EL (cell line): ENCODE measurements at places on chromosomes 7 and 10.

- DNase-seq: peak; percentile 54
Measured at GRCh38 chr7:113285411-113285810, 167.1 kb upstream of the SMIM30 start.

GRCh38 chr7:106074257-106074656 lies 37.9 kb downstream of the SYPL1 start:
- no peak for DNase-seq

DNA sequence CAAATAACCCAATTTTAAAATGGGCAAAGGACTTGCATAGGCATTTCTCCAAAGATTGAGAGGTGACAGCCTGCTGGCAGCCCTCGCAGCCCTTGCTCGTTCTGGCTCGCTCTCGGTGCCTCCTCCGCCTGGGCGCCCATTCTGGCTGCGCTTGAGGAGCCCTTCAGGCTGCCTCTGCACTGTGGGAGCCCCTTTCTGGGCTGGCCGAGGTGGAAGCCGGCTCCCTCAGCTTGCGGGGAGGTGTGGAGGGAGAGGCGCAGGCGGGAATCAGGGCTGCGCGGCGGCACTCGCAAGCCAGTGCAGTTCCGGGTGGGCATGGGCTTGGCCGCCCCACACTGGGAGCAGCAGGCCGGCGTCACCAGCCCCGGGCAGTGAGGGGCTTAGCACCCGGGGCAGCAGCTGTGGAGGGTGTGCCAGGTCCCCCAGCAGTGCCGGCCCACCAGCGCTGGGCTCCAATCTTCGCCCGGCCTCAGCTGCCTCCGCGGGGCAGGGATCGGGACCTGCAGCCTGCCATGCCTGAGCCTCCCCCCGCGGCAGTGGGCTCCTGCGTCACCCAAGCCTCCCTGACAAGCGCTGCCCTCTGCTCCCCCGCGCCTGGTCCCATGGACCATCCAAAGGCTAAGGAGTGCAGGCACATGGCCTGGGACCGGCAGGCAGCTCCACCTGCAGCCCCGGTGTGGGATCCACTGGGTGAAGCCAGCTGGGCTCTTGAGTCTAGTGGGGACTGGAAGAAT lies 54.0 kb upstream of the GALNT17 start:
- no peak for DNase-seq

DNA sequence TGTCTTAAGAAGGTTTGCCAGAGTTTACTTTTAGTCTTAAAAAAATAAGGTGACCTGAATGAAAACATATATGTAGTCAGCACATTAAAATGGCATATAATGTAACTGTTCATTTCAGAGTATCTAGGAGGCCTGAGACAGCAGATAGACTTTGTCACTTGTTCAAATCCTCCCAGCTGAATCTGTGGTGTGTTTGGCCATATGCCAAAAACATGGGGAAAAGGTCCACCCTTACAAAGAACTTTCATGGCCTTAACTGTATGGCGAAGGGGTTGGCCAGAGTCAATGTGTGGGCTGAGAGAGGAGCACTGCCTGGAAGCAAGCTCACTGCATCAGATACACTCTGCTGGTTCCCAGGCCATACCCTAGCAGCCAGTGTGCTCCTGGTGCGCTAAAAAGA lies 113.7 kb downstream of the ALOX5 start:
- no peak for DNase-seq

DNA sequence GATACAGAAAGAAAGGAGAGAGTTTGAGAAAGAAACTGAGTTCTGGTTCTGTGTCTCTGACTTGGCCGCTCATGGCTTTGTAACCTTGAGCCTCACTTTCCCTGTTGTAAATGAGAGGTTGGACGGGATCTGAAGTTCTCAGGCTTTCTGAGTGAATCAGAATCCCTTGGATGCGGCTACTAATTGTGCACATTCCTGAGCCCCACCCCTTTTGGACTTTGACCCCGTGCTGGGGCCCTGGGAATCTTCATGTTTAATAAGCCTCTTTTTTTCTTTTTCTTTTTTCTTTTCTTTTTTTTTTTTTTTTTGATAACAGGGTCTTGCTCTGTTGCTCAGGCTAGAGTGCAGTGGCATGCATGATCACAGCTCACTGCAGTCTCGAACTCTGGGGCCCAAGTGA lies 26.9 kb downstream of the SLC25A28 start:
- no peak for DNase-seq

- DNase-seq: peak; percentile 69
Measured at GRCh38 chr7:149245244-149245643, 5.8 kb downstream of the ZNF212 start.

DNA sequence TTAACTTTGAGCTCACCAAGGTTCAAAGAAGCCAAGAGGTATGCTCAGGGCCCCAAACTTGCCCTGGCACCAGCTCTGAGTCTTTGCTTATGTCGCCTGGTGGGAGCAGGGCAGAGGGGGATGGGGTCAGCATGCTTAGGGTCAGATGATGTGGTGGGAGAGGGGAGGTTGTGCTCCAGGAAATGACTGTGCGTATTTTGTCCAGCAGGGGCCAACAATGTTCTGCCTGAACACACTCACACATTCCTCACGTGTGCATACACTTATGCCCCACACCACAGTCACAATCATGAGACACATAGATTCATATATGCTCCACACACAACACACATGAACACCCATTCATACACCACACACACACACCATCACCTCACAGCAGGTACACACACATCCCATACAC lies 4.4 kb upstream of the RAMP3 start:
- DNase-seq: no peak

DNA sequence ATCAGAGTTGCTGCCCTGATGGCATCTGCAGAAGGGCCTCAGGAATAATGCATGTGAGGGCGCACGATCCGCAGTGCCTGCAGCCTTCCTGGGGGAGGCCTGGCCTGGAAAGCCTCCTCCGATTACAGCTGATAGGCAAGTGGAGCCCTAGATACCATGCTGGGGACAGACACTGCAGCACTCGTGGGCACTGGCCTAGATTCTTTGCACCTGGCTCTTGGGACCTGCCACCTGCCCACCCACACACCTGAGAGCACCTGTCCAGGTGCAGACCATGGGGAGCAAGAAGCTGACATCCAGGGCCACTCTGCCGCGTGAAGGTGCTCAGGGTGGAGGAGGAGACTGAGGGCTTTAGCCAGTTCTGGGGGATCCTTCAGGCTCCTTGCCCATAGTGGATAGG lies 14.8 kb downstream of the YKT6 start:
- no peak for DNase-seq

DNA sequence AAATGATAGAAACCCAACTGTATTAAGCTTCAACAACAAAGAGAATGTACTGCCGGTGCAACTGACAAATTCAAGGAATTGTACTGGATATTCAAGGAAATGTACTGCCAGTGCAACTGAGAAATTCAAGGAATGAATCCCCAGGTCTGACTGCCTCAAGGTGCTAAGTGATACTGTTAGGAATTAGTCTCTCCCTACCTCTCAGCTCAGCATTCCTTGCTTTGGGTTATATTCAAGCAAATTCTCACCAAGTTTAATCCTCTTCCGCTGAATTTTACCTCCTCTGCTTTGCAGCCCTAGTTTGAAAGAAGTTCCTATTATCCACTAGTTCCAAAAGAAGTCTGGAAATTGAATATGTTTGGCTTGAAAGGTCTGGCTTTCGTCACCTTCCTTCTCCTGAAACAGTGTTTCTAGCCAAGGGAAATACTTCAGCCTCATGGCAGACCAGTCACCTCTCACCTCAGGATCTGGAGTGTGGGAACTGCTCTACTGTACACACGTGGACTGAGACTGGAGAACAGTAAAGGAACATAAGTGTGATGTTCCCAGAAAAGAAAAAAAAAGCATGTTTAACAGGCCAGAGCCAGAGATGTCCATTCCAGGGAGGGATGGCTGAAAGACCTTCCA lies 60.4 kb downstream of the SORCS1 start:
- DNase-seq: no peak
